ENCODE measurements at places on chromosomes 6 and 20. TPM values are rescaled to one million over a fixed set of nuclear protein-coding genes. Genes with fewer than 3 reads are reported as not detected.

LPA gene
- 0.17 TPM for total RNA-seq

CCHCR1 gene
- total RNA-seq, result 46.7 TPM

DNA sequence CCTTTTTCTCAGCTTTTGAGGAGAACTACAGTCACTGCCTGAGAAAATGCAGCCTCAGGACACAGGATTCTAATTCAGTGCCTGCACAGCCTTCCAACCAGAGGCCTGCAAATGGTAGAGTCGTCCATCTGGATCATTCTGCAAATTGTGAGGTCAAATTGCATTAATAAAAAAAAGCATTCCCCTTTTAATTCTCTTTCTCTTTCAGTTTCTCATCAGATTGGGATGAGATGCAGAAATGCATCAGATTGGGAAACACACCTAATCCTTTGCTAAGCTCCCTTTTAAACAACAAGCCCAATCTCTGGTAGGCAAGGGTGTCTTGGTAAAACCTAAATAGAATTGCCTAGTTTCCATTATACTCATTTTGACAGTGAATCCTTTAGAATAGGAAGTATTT lies 838.8 kb downstream of the MAFB start:
- H3K27ac ChIP-seq, result no peak overlapping the region
- DNase-seq, result no peak
- no peaks in the 10 kb centered on the region for H3K36me3 ChIP-seq
- H3K4me3 ChIP-seq, result no peak overlapping the region
- H3K4me1 ChIP-seq, result no peaks in the 10 kb centered on the region

GRCh38 chr6:144590532-144590931 lies 305.4 kb downstream of the UTRN start:
- H3K27ac ChIP-seq, result no peak overlapping the region
- H3K27me3 ChIP-seq, result no peaks in the 10 kb centered on the region
- H3K36me3 ChIP-seq, result no peaks in the 10 kb centered on the region
- DNase-seq, result no peak
- peaks cover 20% of the 10 kb centered on the region for H3K4me1 ChIP-seq

DNA sequence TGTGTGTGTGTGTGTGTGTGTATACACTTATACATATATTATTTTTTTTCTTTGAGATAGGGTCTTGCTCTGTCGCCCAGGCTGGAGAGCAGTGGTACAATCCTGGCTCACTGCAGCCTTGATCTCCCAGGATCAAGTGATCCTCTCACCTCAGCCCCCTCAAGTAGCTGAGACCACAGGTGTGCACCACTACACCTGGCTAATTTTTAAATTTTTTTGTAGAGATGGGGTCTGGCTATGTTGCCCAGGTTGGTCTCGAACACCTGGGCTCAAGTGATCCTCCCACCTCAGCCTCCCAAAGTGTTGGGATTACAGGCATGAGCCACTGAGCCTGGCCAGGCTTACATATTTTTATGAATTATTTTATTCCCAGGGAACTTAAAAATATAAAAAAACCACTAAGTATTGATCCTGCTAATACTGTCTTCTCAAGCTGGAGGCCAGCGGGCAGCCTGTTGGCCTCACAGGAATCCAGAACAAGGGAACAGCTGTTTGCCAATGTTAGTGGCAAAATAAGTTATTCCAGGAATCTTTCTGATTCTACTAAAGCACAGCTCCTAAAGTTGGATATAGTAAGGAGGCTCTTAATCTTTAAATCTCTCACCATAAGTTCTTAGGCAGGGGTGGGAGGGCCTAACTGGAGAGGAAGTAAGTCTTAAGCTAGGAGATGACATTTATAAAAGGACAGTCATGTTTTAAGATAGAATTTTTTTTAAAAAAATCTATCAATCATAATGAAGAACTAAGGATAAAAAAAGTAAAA lies 135.5 kb upstream of the NUP153 start:
- H3K4me1 ChIP-seq, result peaks cover 14% of the 10 kb centered on the region
- DNase-seq, result no peak
- H3K36me3 ChIP-seq, result no peaks in the 10 kb centered on the region
- no peak overlapping the region for H3K4me3 ChIP-seq
- H3K27me3 ChIP-seq, result no peaks in the 10 kb centered on the region
- H3K27ac ChIP-seq, result no peak overlapping the region

DNA sequence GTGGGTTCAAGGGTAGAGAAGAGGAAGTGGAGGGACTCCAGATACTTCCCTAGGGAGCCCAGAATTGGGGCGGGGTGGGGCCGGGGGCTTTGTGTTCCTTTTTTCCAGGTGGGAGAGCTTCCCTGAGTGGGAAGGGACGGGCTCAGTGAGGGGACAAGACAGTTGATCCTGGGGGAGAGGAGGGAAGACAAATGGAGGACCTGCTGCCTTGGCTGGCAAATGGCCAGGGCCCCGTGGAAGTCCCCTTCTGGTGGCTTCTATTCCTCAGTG lies 2.6 kb downstream of the CTSZ start:
- H3K27ac ChIP-seq, result no peak overlapping the region
- H3K4me3 ChIP-seq, result no peak overlapping the region
- DNase-seq, result no peak
- no peaks in the 10 kb centered on the region for H3K36me3 ChIP-seq
- peaks cover 11% of the 10 kb centered on the region for H3K27me3 ChIP-seq
- H3K4me1 ChIP-seq, result no peaks in the 10 kb centered on the region

GRCh38 chr6:144286503-144287393 lies 1.6 kb downstream of the UTRN start:
- peak; percentile 95 for DNase-seq
- no peaks in the 10 kb centered on the region for H3K36me3 ChIP-seq
- no peak overlapping the region for H3K27ac ChIP-seq
- peak overlapping the region; percentile 80 for H3K4me3 ChIP-seq
- H3K4me1 ChIP-seq, result peaks cover 16% of the 10 kb centered on the region
- H3K27me3 ChIP-seq, result peaks cover 33% of the 10 kb centered on the region

DNA sequence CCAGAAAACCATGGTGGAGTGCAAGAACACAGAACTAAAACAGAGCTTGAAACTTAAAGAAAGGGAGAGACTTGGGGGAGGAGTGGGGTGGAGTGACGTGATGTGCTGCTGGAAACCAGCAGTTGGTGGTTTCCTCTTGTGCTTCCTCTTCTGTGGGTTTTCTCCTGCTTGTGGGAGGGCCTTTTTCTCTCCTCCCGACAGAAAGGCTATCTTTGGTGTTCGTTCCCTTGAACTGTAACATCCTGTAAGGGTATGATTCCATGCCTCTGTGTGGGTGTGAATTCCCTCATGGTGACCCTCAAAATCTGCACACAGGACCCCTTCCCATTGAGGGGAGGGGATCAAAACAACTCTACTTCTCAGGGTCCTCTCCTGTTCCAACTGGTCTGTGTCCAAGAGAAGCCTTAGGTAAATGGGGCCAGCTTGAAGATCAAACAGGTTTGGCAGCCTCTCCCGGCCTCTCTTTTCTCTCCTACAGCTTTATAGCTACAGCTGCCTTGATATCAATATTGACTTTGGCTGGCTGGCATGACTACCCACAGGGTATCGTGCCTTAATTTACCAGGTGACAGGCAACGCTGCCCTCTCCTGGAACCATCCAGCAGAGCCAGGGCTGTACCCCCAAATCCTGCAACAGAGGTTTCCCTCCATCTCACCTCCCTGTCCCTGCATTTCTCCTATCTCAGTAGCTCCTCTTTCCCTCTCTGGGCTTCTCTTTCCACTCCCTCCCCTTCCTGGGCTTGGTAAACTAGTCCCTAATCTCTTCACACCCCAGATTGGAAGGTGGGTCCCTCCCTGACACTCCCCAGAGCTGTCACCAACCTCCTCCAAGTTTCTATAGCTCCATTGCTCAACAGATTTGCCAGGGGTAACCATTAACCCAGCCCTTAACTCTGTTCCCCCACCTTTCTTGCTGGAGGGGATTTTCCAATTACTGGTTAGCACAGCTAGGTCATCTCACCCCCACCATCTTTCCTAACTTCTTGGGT lies 1.5 kb upstream of the MSH5 start:
- no peak overlapping the region for H3K27ac ChIP-seq
- peaks cover 42% of the 10 kb centered on the region for H3K4me1 ChIP-seq
- H3K4me3 ChIP-seq, result peak overlapping the region; percentile 96

GRCh38 chr20:52812231-52812847 lies 159.8 kb upstream of the TSHZ2 start:
- H3K27ac ChIP-seq, result no peak overlapping the region
- H3K27me3 ChIP-seq, result no peaks in the 10 kb centered on the region
- peak; percentile 28 for DNase-seq
- H3K4me3 ChIP-seq, result no peak overlapping the region
- H3K4me1 ChIP-seq, result no peaks in the 10 kb centered on the region

- H3K36me3 ChIP-seq, result peaks cover 7% of the 10 kb centered on the region
- DNase-seq, result peak; percentile 30
- peaks cover 17% of the 10 kb centered on the region for H3K4me1 ChIP-seq
- H3K4me3 ChIP-seq, result no peak overlapping the region
- no peaks in the 10 kb centered on the region for H3K27me3 ChIP-seq
Measured at GRCh38 chr6:90663873-90664272, 77.0 kb upstream of the MAP3K7 start.

GRCh38 chr6:35776364-35777215 lies at the start of gene CLPSL2:
TSS of gene CLPSL2 (plus strand) at chr6:35776598. CDS start at chr6:35776619, 21 bp downstream.
- H3K36me3 ChIP-seq, result no peaks in the 10 kb centered on the region
- peak; percentile 84 for DNase-seq
- peaks cover 14% of the 10 kb centered on the region for H3K27me3 ChIP-seq
- H3K27ac ChIP-seq, result no peak within 1 kb of the TSS
- H3K4me1 ChIP-seq, result no peaks in the 10 kb centered on the region

DNA sequence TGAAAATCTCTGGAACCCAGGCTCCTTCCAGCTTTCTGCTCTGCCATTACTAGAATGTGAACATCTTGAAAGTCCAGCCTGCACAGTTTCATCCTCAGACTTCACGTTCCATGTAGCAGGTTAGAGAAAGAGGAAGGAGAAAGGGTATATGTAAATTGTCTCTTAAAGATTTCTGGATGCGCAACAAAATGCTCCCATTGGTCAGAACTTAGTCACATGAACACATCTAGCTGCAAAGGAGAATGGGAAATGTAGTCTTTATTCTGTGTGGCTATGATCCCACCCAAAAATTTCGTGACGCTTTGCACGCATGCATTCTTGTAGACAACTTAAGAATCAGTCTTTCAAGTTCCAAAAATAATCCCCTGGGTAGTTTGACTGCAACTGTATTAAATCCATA lies 46.4 kb upstream of the CHD6 start:
- H3K36me3 ChIP-seq, result no peaks in the 10 kb centered on the region
- no peaks in the 10 kb centered on the region for H3K27me3 ChIP-seq
- H3K27ac ChIP-seq, result no peak overlapping the region

GRCh38 chr6:72283571-72283970 lies 338.3 kb upstream of the KCNQ5 start:
- H3K36me3 ChIP-seq, result no peaks in the 10 kb centered on the region
- no peak overlapping the region for H3K27ac ChIP-seq
- H3K4me3 ChIP-seq, result no peak overlapping the region
- H3K27me3 ChIP-seq, result no peaks in the 10 kb centered on the region
- no peak for DNase-seq

GRCh38 chr6:43879722-43880121 lies 109.7 kb downstream of the VEGFA start:
- no peak overlapping the region for H3K27ac ChIP-seq
- no peak overlapping the region for H3K4me3 ChIP-seq
- DNase-seq, result no peak
- no peaks in the 10 kb centered on the region for H3K36me3 ChIP-seq
- no peaks in the 10 kb centered on the region for H3K4me1 ChIP-seq

BANF2 gene
- total RNA-seq, result not detected

DOK5 gene
- 5.0 TPM for total RNA-seq

TRAPPC3L gene
- total RNA-seq, result not detected

DNA sequence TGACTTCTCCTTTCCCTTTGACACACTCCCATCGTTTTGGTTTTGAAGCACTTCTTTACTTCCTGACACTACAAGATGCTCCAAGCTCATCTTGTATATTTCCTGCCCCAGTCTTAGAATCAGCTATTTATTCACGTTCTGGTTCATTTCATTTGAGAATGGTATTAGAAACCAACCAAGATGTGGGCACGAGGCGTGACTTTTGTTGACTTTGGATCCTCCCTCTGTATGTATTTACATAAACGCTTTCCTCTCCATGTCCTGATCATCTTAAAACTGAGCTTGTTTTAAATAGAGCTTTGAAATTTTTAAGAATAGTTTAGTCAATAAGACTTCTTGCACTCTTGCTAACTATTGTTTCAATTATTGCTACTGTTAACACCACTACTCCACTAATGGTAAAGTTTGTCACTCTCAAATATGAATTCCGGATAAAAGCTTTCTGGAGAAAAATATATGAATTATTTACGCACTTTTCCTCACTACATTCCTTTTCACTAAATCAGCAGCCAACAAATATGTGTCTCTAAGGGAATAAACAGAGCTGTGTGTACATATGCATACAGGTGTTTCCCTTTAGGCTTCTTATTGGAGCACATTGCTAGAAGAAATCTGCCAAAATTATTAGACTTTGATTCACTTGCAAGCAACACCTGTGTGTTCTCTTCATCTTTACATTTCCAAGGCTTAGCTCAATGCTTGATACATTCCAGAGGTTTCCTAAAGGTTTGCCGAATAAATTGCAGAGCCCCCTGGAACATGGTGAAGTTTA lies 77.3 kb upstream of the TMEM244 start:
- H3K4me3 ChIP-seq, result no peak overlapping the region
- no peak overlapping the region for H3K27ac ChIP-seq
- H3K27me3 ChIP-seq, result no peaks in the 10 kb centered on the region

DNA sequence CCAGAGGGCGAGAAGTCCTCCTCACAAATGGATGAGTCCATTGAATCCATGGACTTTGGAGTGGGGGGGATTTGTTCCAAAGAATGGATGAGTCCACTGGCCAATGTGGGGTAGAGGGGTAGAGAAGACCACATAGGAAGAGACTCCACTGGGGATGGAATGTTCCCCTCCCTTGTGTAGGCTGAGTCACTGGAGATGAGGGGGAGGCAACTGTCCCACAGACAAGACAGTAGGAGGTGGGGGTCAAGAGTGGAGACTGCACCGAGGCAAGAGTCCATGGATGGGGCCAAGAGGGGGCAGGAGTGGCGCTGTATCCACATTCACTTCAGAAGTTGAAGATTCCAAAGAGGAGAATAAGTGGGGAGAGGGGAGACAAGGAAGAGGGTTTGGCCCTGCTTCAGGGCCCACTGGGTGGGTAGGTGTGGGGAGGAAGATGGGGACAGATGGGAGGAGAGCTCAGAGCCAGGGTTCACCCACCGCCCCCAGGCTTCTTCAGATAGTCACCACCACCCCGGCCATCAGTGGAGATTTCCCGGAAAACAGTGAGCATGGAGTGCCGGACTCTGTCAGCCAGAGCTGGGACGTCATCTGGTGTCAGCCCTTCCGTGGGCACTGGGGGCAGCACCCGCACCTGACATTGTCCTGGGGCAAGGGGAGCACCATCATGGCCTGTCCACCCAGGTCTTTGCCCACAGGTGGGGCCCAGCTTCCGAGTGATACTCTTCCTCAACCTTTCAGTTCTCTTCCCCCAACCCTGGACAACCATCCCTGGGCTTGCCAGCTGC lies 4.6 kb downstream of the EGFL8 start:
- H3K27ac ChIP-seq, result no peak overlapping the region
- no peaks in the 10 kb centered on the region for H3K27me3 ChIP-seq
- peaks cover 17% of the 10 kb centered on the region for H3K4me1 ChIP-seq
- H3K36me3 ChIP-seq, result no peaks in the 10 kb centered on the region
- DNase-seq, result no peak
- no peak overlapping the region for H3K4me3 ChIP-seq
